ENCODE measurements at places on chromosomes 12 and 14.

DNA sequence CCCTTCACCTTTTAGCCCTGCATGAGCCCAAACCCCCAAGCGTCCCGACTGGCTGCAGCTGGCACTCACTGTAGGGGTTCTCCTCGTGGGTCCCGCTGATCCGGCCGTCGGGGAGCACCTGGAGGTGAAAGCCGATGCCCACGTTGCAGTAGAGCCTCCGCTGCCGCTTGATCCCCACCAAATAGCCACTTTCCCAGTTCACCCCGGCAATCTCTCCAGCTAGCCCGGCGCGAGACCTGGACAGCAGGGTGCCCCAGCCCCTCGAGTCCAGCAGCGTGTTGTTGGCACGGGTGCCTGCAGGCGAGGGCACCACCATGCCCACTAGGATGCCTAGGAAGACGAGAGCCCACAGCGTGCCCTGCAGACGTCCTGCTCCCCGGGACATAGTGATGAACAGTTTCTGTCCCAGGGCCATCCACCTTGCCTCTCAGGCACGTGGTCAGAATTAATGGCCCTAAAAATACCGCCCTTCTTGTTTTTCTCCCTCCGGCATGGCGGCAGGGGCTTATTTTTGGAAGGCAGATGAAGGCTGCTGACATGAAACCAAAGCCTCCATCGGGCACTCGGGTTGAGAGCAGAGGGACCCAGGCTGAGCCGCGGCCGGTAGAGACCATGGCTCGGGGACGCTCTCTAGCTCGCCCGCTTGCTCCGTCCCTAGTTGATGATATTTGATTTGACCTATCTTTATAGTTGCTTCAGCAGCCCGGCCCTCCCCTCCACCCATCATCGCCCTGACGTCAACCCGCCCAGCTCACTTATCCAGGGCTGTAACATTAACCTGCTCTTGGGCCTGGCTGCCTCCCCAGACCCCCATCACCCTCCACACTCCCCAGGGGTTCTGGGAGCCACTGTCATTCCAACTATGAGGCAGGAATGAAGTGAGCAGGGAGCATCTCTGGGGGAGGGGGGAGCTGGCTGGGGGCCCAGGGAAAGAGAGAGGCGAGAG lies at the start of gene FGF6:
Gene FGF6 (minus strand): TSS at position 660 of the 946 bp plus-strand sequence. CDS start 245 bp downstream, at position 415.
- no peak for DNase-seq

GRCh38 chr14:71741241-71741640 lies 191.0 kb upstream of the RGS6 start:
- no peak for DNase-seq

DNA sequence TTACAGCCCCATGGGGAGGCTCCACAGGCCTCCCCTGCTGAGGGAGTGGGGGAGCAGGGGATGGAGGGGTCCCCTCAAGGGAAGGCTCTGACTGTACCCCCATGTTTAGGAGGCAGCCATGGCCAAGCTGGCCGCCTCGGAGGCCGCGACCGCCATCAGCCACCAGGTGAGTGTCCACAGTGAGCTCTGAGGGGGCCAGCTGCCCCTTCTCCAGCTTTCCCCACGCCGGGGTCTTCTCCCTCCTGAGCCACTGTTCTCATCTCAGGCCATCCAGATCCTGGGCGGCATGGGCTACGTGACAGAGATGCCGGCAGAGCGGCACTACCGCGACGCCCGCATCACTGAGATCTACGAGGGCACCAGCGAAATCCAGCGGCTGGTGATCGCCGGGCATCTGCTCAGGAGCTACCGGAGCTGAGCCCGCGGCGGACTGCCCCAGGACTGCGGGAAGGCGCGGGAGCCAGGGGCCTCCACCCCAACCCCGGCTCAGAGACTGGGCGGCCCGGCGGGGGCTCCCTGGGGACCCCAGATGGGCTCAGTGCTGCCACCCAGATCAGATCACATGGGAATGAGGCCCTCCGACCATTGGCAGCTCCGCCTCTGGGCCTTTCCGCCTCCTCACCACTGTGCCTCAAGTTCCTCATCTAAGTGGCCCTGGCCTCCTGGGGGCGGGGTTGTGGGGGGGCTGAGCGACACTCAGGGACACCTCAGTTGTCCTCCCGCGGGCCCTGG lies 13.6 kb downstream of the ACADS start:
- no peak for DNase-seq

GRCh38 chr14:93320489-93320888 lies 12.3 kb downstream of the BTBD7 start:
- no peak for DNase-seq

DNA sequence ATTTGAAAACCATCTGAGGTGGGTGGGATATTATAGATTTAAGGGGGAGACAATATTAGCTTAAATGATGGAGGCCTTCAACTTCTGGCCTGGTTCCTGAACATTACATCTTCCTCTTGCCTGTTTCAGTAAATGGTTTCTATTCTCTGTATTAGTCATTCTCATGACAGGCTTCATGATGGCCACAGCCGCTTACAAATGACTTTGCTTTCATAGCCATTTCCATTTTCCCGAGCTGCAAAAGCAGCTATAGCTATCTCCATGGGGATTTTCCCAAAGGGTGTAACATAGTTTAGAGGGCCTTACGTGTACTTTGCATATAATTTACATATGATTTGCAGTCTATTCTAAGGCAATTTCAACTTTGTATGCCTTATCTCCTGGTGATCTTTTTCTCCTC lies 121.8 kb downstream of the NRXN3 start:
- no peak for DNase-seq

GRCh38 chr14:55074662-55075061 lies 23.2 kb downstream of the MAPK1IP1L start:
- DNase-seq, result no peak

DNA sequence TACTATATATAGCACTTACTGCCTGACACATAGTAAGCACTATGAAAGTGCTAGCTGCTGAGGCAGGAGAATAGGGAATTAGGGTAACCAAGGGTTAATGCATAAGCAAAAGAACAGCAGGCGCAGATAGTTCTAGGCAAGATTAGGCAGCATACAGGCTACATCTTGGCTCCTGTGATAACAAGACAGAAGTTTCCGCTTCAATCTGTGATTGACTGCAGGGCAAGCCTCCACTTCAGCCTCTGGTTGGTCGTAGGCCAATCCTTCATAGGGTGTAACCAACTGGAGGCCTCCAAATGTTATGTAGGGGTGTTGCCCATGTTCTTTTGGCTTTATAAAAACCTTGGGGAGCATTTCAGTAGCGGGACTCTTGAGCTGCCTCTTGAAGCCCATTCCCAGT lies 46.9 kb downstream of the KLHL28 start:
- no peak for DNase-seq

DNA sequence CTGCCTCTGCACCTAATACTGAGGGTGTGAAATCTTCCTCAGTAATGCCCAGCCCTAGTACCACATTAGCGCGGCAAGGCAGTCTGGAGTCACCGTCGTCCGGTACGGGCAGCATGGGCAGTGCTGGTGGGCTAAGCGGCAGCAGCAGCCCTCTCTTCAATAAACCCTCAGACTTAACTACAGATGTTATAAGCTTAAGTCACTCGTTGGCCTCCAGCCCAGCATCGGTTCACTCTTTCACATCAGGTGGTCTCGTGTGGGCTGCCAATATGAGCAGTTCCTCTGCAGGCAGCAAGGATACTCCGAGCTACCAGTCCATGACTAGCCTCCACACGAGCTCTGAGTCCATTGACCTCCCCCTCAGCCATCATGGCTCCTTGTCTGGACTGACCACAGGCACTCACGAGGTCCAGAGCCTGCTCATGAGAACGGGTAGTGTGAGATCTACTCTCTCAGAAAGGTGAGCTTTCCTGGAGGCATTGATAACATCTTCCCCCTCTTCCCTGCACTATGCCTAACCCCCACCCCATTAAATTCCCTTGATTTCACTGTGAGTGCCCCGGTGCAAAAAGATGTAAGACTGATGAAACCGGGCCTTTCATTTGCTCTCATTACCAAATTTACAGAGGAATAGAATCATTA lies 291.4 kb downstream of the NAV3 start:
- DNase-seq, result no peak
